ENCODE measurements at places on chromosomes 1 and 21.

- no peak for DNase-seq
Observed at GRCh38 chr21:43786300-43786806, 3.0 kb upstream of the RRP1 start.

DNA sequence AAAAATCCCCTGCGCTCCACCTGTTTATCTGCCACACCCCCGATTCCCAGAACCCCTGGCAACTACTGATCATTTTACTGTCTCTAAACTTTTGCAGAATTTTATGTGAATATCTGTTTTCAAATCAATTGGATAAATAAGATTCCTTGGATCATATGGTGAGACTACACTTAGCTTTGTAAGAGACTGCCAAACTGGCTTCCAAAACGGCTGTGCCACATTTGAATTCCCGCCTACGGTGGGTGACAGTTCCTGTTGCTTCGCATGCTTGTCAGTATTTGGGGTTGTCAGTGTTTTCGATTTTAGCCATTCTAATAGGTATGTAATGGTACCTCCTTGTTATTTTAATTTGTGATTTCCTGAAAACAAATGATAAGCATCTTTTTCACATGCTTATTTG is 22.7 kb upstream of the FMN2 start:
- no peak for DNase-seq

GRCh38 chr1:248855580-248855979 is 3.3 kb downstream of the ZNF692 start:
- no peak for DNase-seq

GRCh38 chr1:197673292-197673691 is 102.0 kb downstream of the DENND1B start:
- DNase-seq = no peak

DNA sequence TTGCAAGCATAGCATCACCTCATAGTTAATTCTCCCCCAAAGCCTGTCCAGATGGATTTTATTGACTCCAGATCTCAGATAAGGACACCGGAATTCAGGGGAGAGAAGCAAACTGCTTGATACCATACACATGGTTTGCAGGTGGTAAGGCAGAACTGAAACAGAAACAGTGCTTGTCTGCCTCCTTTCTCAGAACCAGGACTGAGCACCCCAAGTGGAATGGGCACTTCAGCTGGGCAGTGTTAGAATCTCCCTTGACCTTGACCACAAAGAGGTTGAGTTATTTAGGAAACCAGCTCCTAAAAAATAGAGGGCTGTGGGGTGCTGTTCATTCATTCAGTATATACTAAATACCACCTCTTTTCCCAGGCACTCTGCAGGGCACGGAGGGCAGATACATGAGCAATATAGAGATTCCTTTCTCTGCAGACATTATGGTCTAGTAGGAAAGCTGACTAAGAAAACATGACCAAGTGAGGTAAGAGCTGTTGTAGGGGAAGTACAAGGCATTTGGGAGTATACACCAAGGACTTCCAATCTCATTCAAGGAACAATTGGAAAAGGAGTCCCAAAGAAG is 185.2 kb downstream of the C1orf94 start:
- no peak for DNase-seq

Data from T follicular helper cell (primary cell).